ENCODE measurements at places on chromosomes 6 and 20. TPM values are rescaled to one million over a fixed set of nuclear protein-coding genes. Genes with fewer than 3 reads are reported as not detected.
A peak's percentile ranks its signal among the peaks of the same experiment; 100 is the strongest.

DNA sequence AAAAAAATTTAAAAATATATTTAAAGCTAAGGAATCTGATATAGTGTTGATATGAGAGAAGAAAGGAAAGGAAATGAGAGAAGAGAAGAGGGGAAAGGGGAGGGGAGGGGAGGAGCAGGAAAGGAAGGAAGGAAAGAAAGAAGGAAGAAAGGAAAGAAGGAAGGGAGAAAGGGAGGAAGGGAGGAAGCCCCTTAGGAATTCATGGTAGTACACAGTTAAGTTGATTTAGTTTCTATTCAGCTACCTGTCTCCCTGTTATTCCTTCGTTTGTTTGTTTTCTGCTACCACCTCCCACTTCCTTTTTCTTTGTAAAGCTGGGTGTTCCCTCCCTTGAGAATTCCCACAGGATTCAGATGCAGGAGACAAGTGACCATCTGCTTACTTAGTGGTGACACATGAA is 1025.4 kb upstream of the FLRT3 start:
- DNase-seq, result no peak
- H3K27me3 ChIP-seq, result no peaks in the 10 kb centered on the region

DNA sequence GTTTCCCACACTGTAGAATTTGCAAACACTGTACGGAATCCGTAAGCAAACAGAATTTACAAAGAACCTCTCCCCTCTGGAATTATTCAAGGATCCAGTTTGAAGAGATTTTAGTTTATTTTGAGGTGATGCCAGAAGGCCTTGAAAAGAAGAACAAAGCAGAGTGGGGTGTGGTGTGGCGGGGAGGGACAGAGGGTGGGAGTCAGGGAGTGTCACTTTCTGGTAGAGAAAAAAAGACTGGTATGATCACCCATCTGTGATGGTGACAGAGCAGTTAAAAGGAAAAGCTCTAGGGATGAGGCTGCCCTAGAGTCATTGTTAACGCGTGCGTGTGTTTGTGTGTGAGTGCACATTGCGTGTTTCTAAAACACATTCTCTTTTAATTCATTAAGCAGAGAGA is 97.0 kb upstream of the F13A1 start:
- peaks cover 20% of the 10 kb centered on the region for H3K27me3 ChIP-seq
- H3K4me1 ChIP-seq, result no peaks in the 10 kb centered on the region
- H3K4me3 ChIP-seq, result no peak overlapping the region
- H3K36me3 ChIP-seq, result no peaks in the 10 kb centered on the region
- no peak overlapping the region for H3K27ac ChIP-seq

DNA sequence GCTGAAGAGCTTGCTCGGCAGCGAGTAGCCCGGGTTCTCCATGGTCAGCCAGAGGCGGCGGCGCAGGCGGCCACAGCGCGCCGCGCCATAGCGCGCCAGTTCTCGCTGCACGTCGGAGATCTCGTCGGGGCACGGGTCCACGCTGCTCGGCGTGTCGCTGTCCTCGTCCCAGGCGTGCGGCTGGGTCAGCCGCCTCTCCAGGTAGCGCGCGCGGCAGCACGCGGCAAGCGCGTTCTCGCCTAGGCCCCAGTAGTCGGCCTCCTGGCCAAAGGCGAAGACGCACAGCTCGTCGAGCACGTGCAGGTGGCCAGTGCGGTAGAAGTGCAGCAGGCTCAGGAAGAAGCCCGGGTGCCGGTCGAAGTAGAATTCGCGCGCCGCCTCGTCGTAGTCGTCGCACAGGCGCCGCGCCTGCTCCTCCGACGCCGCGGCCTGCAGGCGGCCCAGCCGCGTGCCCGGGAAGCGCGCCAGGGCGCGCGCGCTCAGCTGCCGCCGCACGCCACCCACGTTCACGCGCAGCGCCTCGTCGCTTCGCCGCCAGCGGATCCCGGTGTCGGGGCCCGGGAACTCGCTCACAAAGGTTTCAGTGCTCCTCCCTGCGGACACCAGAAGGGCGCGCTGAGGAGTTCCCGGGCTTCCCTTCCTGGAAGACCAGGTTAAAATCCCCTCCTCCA is 2.7 kb downstream of the KCNS1 start:
- H3K36me3 ChIP-seq, result no peaks in the 10 kb centered on the region
- peak overlapping the region; percentile 47 for H3K4me3 ChIP-seq
- H3K4me1 ChIP-seq, result peaks cover 12% of the 10 kb centered on the region
- no peak overlapping the region for H3K27ac ChIP-seq

GRCh38 chr6:42038811-42039408 is 11.4 kb upstream of the TAF8 start:
- no peak for DNase-seq
- H3K36me3 ChIP-seq, result peaks cover 2% of the 10 kb centered on the region
- peak overlapping the region; percentile 82 for H3K4me3 ChIP-seq
- H3K4me1 ChIP-seq, result peaks cover 42% of the 10 kb centered on the region
- H3K27me3 ChIP-seq, result no peaks in the 10 kb centered on the region

The KHDRBS2 gene
- 0.50 TPM for total RNA-seq

DNA sequence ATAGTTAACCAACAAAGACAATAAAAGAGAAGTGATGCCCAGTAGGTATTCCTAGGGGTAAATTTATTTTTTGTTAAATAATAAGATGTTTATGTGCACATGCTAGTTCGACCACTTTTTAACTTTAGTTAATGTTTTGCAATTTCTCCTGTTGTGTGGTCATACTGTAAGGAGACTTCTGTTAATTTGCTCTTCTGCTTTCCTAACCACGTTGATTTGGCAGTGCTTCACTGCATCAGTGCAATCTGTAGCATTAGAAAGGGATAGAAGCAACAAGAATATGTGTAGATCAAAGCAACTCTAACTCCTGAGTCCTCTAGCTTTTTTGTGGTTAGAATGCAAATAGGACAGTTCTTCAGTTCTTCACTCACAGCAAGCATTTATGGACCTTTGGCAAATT is 13.9 kb downstream of the MYB start:
- no peak overlapping the region for H3K4me3 ChIP-seq
- H3K4me1 ChIP-seq, result peaks cover 10% of the 10 kb centered on the region
- H3K27ac ChIP-seq, result no peak overlapping the region
- H3K27me3 ChIP-seq, result peaks cover 7% of the 10 kb centered on the region
- H3K36me3 ChIP-seq, result peaks cover 2% of the 10 kb centered on the region

DNA sequence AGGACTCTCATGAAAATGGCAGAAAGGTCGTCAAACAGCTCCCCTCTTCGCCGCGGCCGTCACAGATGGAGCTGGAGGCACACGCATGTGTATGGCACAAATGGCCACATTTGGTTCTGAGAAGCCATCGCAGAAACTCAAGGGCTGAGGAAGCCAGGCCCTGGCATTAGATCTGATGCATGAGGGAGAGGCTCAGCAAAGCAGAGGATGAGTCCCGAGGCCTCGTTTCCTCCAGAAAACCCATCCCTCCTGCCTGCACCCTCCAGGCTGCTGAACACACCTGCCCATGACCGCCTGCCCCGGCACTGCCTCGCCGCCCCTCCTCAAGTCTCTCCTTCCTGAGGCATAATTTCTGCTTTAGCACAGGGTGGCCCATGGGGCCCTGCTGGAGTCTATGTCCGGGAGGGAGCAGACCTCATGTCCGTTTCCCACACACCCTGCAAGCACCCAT is 240.3 kb downstream of the DLL1 start:
- H3K27ac ChIP-seq, result no peak overlapping the region
- no peaks in the 10 kb centered on the region for H3K36me3 ChIP-seq
- no peak for DNase-seq
- no peak overlapping the region for H3K4me3 ChIP-seq
- peaks cover 2% of the 10 kb centered on the region for H3K4me1 ChIP-seq

- H3K27ac ChIP-seq, result no peak overlapping the region
- no peaks in the 10 kb centered on the region for H3K27me3 ChIP-seq
- DNase-seq, result no peak
- no peaks in the 10 kb centered on the region for H3K4me1 ChIP-seq
- H3K4me3 ChIP-seq, result no peak overlapping the region
These were observed 1293.0 kb downstream of the GRIK2 start for GRCh38 chr6:102686461-102686860.

DNA sequence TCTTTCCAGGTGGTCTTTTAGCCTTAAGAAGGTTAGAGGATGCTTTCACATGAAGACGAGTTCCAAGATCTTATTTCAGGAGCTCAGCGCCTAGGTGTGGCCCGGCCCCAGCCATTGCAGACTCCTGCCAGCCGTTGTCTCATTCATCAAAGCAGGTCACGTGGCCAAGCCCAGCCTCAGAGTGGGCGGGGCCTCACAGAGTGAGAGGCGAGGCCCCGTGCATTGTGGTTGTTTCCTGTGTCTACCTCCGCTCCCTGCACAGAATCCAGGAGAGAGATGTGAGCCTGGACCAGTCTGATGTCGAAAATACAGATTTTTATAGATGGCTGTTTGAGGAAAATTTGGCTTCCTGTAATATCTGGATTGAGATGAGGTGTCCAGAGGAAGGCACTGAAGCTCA is 49.2 kb upstream of the CST5 start:
- H3K4me1 ChIP-seq, result peaks cover 12% of the 10 kb centered on the region
- DNase-seq, result peak; percentile 27
- no peaks in the 10 kb centered on the region for H3K36me3 ChIP-seq
- H3K27ac ChIP-seq, result peak overlapping the region; percentile 0

The TMEM217 gene
- total RNA-seq, result 2.0 TPM

The MYL9 gene
- 125 TPM for total RNA-seq

GRCh38 chr6:15340775-15341174 is 94.9 kb downstream of the JARID2 start:
- H3K27ac ChIP-seq, result peak overlapping the region; percentile 84
- H3K4me1 ChIP-seq, result peaks cover 62% of the 10 kb centered on the region
- DNase-seq, result no peak
- peak overlapping the region; percentile 71 for H3K4me3 ChIP-seq
- H3K36me3 ChIP-seq, result no peaks in the 10 kb centered on the region

DNA sequence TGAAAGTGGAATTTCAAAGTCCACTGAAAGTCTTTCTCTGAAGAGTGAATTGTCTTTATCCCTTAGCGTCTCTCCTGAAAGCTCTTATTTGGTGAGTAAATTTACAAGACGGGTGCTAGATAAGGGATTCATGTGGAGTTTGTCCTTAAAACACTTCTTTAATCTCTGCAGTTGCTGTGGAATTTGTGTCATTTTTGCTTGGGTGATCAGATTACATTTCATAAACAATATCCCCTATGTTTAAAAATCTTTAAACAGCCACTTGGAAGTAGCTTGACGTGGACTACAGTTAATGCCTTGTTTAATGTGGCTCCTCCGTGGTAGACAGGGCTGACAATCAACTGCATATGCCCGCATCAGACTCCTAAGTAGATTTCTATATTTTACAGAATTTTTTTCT is 175.4 kb upstream of the ZNF217 start:
- no peaks in the 10 kb centered on the region for H3K36me3 ChIP-seq
- H3K4me3 ChIP-seq, result no peak overlapping the region
- no peaks in the 10 kb centered on the region for H3K27me3 ChIP-seq
- H3K4me1 ChIP-seq, result peaks cover 2% of the 10 kb centered on the region
- peak overlapping the region; percentile 82 for H3K27ac ChIP-seq

- DNase-seq, result peak; percentile 72
- H3K4me1 ChIP-seq, result peaks cover 17% of the 10 kb centered on the region
- H3K27me3 ChIP-seq, result no peaks in the 10 kb centered on the region
These were observed at the start of gene ARID1B for GRCh38 chr6:156776840-156777576. Gene ARID1B, plus strand, starts transcription at chr6:156777378. Its CDS starts 303 bp downstream, at chr6:156777681.

GRCh38 chr6:158911746-158912480 is 88.1 kb downstream of the RSPH3 start:
- H3K27ac ChIP-seq, result peak overlapping the region; percentile 88
- no peaks in the 10 kb centered on the region for H3K27me3 ChIP-seq
- peaks cover 21% of the 10 kb centered on the region for H3K4me1 ChIP-seq
- DNase-seq, result no peak
- peak overlapping the region; percentile 63 for H3K4me3 ChIP-seq
- no peaks in the 10 kb centered on the region for H3K36me3 ChIP-seq

DNA sequence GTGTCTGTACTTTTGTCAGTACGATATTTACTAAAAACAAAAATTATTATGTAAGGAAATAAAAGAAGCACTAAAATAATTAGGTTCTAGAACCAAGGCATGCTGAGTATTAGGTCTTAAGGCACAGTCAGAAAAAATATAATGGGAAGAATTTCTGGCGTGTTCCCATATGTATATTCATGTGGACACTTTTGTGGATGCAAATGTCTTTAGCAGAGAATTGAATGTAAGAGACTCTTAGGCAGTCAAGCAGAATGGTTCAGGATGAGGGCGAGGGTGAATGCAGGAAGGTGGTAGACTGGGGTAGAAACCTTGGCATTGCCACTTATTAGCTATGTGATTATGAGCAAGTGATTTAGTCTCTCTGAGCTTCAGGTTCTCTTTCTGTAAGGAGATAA is 71.5 kb downstream of the SASH1 start:
- no peak overlapping the region for H3K27ac ChIP-seq
- DNase-seq, result no peak
- H3K4me1 ChIP-seq, result peaks cover 2% of the 10 kb centered on the region
- no peak overlapping the region for H3K4me3 ChIP-seq
- no peaks in the 10 kb centered on the region for H3K36me3 ChIP-seq

GRCh38 chr20:44642203-44643153 is 9.0 kb downstream of the ADA start:
- H3K36me3 ChIP-seq, result peaks cover 9% of the 10 kb centered on the region
- H3K27ac ChIP-seq, result peak overlapping the region; percentile 99
- no peaks in the 10 kb centered on the region for H3K27me3 ChIP-seq
- peak overlapping the region; percentile 91 for H3K4me3 ChIP-seq
- peaks cover 63% of the 10 kb centered on the region for H3K4me1 ChIP-seq
- no peak for DNase-seq

DNA sequence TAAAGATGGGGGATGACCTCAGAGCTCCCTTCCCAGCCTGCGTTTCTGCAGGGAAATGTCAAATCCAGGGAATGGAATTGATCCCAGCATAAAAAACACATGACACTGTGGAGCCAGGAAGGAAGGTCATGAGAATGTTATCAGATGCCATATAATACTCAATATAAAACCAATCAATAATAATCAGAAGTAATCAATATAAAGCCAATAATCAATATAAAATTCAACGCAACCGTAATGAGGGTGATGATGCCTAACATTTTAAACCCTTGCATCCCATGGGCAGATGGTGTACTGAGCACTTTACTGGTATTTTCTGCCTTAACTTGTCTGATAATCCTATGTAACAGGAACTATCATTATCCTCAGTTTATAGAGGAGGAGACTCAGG is 30.1 kb upstream of the SULF2 start:
- H3K27ac ChIP-seq, result no peak overlapping the region
- H3K4me1 ChIP-seq, result no peaks in the 10 kb centered on the region
- H3K4me3 ChIP-seq, result no peak overlapping the region
- no peak for DNase-seq

GRCh38 chr6:72966628-72967280 is 258.5 kb downstream of the KHDC1L start:
- H3K27me3 ChIP-seq, result no peaks in the 10 kb centered on the region
- H3K4me3 ChIP-seq, result no peak overlapping the region
- no peaks in the 10 kb centered on the region for H3K36me3 ChIP-seq

The MMP24 gene
- total RNA-seq, result 0.16 TPM

The SEL1L2 gene
- total RNA-seq, result not detected

The TRIM27 gene
- total RNA-seq, result 21.9 TPM

- no peak overlapping the region for H3K27ac ChIP-seq
- H3K27me3 ChIP-seq, result no peaks in the 10 kb centered on the region
- H3K4me3 ChIP-seq, result no peak overlapping the region
- no peaks in the 10 kb centered on the region for H3K36me3 ChIP-seq
These were observed 131.9 kb downstream of the MAP3K7 start for GRCh38 chr6:90454836-90455427.

The TFAP2B gene
- not detected for total RNA-seq

GRCh38 chr6:100952006-100952405 is 70.9 kb upstream of the ASCC3 start:
- H3K4me3 ChIP-seq, result no peak overlapping the region
- H3K36me3 ChIP-seq, result no peaks in the 10 kb centered on the region
- H3K27me3 ChIP-seq, result peaks cover 8% of the 10 kb centered on the region
- no peak for DNase-seq
- no peak overlapping the region for H3K27ac ChIP-seq

The NKX2-4 gene
- total RNA-seq, result not detected

- H3K27ac ChIP-seq, result no peak overlapping the region
- H3K36me3 ChIP-seq, result no peaks in the 10 kb centered on the region
- peaks cover 42% of the 10 kb centered on the region for H3K27me3 ChIP-seq
- H3K4me1 ChIP-seq, result no peaks in the 10 kb centered on the region
These were observed 70.1 kb downstream of the NRN1 start for GRCh38 chr6:5936631-5937030.
